ENCODE measurements at places on chromosomes 4 and X.

- H3K4me1 ChIP-seq, result no peaks in the 10 kb centered on the region
- no peak for DNase-seq
- H3K27me3 ChIP-seq, result no peaks in the 10 kb centered on the region
- no peaks in the 10 kb centered on the region for H3K36me3 ChIP-seq
- H3K4me3 ChIP-seq, result no peak overlapping the region
These were observed 106.2 kb upstream of the PTCHD1 start for GRCh38 chrX:23228454-23228853.

DNA sequence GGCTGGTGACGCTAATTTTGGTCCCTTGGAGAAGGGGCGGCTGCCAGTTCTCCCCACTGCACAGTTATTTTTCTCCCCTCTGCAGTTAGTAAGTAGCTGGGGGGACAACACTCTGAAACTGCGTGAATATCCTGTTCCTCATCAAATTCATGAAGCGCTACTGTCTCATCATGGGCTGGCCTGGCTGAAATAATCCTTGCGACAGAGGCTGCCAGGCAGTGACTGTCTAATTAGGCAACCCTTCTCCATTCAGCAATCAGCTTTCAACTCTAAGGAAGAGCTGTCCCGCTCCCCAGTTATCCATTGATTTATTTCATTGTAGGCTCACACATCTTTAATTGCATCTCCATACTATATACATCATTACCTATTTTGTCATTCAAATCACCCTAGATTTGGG lies 8.2 kb downstream of the SH3TC1 start:
- no peak for DNase-seq
- no peak overlapping the region for H3K27ac ChIP-seq
- H3K27me3 ChIP-seq, result peaks cover 3% of the 10 kb centered on the region
- H3K36me3 ChIP-seq, result no peaks in the 10 kb centered on the region
- H3K4me3 ChIP-seq, result no peak overlapping the region
- no peaks in the 10 kb centered on the region for H3K4me1 ChIP-seq

- H3K4me3 ChIP-seq, result no peak overlapping the region
- no peak overlapping the region for H3K27ac ChIP-seq
- DNase-seq, result no peak
- no peaks in the 10 kb centered on the region for H3K36me3 ChIP-seq
- no peaks in the 10 kb centered on the region for H3K4me1 ChIP-seq
- H3K27me3 ChIP-seq, result no peaks in the 10 kb centered on the region
These were observed 19.9 kb downstream of the ABCG2 start for GRCh38 chr4:88138561-88138960.

DNA sequence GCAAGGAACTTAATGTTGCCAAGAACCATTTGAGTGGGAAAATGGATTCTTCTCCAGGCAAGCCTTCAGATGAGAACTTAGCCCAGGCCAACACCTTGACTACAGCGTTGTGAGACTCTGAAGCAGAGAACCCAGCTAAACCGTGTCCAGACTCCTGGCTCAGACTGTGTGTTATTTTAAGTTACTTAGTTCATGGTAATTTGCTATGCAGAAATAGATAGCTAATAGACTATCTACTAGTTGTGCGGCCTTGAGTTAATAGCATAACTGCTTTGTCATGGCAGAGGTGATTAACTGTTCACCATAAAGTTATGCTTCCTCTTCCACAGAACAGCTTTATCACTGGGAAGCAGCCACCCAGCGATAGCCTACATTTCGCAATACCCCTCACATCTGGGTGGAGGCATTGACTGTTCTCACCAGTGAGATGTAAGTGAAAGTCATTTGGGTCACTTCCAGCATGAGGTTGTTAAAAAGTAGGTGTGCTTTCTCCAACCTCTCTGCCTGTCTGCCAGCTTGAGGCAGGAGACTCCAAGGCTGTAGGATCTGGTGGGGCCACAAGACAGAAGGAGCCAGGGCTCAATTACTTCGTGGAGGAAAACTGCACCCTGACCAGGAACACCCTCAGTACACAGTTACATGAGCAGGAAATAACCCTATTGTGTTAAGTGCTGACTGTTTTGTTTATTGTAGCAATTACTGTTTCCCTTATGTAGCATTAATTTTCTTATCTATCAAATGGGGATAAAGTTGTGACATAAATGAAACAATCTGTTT lies 94.2 kb downstream of the GPAT3 start:
- no peak for DNase-seq
- H3K4me1 ChIP-seq, result no peaks in the 10 kb centered on the region
- H3K27ac ChIP-seq, result no peak overlapping the region
- no peaks in the 10 kb centered on the region for H3K36me3 ChIP-seq
- H3K4me3 ChIP-seq, result no peak overlapping the region
- no peaks in the 10 kb centered on the region for H3K27me3 ChIP-seq

DNA sequence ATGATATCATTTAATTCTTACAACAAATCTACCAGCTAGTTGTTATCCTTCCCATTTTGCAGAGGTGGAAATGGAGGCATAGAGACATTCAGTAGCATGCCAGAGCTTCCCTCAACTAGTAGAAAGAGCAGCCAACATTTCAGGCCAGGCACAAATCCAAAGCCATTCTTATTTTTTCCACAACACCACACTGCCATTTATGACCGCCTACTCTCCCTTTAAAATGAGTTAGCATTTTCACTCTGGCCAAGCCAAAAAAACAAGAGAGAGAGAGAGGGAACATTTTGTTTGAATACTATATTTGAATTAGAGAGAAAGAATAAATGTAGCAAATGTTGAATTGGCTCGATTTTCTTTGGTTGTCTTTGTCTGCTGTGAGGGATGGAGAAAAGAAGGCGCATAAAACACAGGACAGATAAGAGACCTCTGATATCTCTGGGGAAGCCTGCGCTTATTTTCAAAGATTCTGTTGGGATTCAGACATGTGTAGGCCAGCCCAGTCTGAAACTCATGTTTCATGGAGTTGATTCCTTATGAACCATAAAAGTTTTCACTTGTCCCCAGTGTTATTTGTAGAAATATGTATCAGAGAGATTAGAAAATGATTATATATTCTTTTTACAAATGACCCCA lies 265.7 kb downstream of the RAB28 start:
- H3K36me3 ChIP-seq, result no peaks in the 10 kb centered on the region
- no peaks in the 10 kb centered on the region for H3K27me3 ChIP-seq
- DNase-seq, result no peak

DNA sequence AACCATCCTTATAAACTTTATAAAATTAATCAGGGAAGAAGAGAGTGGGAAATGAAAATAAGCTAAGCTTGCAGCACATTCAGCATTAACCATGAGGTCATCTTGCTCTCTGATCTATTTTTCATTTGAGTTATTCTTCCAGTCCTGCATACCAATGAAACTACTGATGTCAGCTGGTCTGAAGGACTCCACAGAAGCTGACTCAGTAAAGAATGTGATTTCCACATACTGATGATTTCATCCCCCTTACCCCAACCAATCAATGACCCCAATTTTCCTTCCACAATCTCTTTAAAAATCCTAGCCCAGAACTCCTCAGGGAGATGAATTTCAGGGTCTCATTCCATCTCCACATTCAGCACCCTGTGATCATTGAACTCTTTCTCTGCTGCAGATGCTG lies 18.8 kb upstream of the DSPP start:
- no peaks in the 10 kb centered on the region for H3K36me3 ChIP-seq
- H3K27ac ChIP-seq, result no peak overlapping the region
- no peak overlapping the region for H3K4me3 ChIP-seq
- no peaks in the 10 kb centered on the region for H3K27me3 ChIP-seq
- H3K4me1 ChIP-seq, result no peaks in the 10 kb centered on the region
- DNase-seq, result peak; percentile 31

DNA sequence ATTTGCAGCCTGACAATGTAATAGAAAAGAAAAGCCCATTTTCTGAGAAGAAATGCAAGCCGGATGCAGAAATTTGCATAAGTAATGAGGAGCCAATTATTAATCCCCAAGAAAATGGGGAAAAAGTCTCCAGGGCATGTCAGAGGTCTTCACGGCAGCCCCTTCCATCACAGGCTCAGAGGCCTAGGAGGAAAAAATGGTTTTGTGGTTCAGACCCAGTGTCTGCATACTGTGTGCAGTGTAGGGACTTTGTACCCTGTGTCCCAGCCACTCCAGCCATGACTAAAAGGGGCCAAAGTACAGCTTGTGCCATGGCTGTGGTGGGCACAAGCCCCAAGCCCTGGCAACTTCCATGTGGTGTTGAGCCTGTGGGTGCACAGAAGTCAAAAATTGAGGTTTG lies 92.2 kb downstream of the SH3BGRL start:
- no peak overlapping the region for H3K27ac ChIP-seq
- H3K36me3 ChIP-seq, result no peaks in the 10 kb centered on the region
- no peaks in the 10 kb centered on the region for H3K4me1 ChIP-seq
- no peaks in the 10 kb centered on the region for H3K27me3 ChIP-seq

GRCh38 chr4:162952232-162952631 lies 214.5 kb downstream of the NAF1 start:
- no peak for DNase-seq
- H3K36me3 ChIP-seq, result no peaks in the 10 kb centered on the region
- H3K4me1 ChIP-seq, result no peaks in the 10 kb centered on the region
- no peak overlapping the region for H3K27ac ChIP-seq
- H3K4me3 ChIP-seq, result no peak overlapping the region

DNA sequence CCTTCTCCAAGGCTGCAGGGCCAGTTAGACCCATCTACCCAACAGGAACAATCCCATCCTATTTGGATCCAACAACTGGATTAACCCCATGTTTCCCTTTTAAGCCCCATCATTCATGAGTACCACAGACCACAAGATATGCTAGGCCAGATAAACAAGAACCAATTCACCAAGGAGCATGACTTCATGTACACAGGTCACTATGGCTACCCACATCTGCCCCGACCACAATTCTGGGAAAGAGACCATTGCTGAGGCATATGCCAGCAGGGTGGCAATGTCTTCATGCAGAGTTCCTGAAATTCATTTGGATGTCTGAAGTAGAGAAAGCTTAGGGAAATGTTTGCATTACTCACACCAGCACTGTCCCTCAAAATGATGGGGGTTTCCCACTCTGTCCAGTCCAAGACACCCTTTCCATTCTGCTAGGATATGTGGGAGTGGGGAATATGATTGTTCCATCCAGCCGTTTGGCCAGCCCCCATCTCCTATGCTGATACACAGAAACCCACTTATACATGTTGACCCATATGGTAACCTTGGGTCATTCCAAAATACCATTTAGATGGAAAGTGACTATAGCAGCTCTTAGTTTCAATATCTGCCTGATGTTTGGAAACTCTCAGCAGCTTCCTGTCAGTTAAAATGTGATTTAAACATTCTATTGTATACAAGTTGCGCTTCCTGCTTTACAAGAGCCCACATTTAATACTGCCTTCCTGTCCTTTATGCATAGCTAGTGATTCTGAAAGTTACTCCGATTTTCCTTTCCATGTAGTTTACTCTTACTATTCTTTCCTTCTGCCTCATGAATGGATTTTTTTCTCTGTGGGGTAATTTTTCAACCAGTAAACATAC lies 129.0 kb downstream of the AMMECR1 start:
- H3K27me3 ChIP-seq, result no peaks in the 10 kb centered on the region
- no peak overlapping the region for H3K4me3 ChIP-seq
- peak; percentile 37 for DNase-seq
- H3K36me3 ChIP-seq, result no peaks in the 10 kb centered on the region
- peaks cover 10% of the 10 kb centered on the region for H3K4me1 ChIP-seq

- no peaks in the 10 kb centered on the region for H3K27me3 ChIP-seq
- no peak overlapping the region for H3K4me3 ChIP-seq
- H3K27ac ChIP-seq, result no peak overlapping the region
- no peaks in the 10 kb centered on the region for H3K36me3 ChIP-seq
These were observed 15.0 kb upstream of the CD99L2 start for GRCh38 chrX:150913511-150913910.

- H3K4me1 ChIP-seq, result no peaks in the 10 kb centered on the region
- no peak overlapping the region for H3K4me3 ChIP-seq
- no peak for DNase-seq
- no peaks in the 10 kb centered on the region for H3K36me3 ChIP-seq
These were observed 198.9 kb upstream of the ARSJ start for GRCh38 chr4:114178392-114178791.
